ENCODE measurements at places on chromosomes 3 and 15. TPM values are rescaled to one million over a fixed set of nuclear protein-coding genes. Genes with fewer than 3 reads are reported as not detected.

The UPK1B gene
- total RNA-seq: 12.8 TPM

The MTFMT gene
- 23.7 TPM for total RNA-seq

The PPM1L gene
- total RNA-seq: 0.63 TPM

The KIF7 gene
- total RNA-seq: 4.9 TPM

The CELSR3 gene
- total RNA-seq: 4.4 TPM

The CCDC9B gene
- total RNA-seq: 18.3 TPM

The GOLGA6L10 gene
- total RNA-seq: 0.56 TPM

The LMOD3 gene
- not detected for total RNA-seq

The PCOLCE2 gene
- 40.9 TPM for total RNA-seq

The STXBP5L gene
- not detected for total RNA-seq

The EXD1 gene
- not detected for total RNA-seq

The BMF gene
- total RNA-seq: 1.8 TPM

The ISLR gene
- total RNA-seq: 0.41 TPM

The IQCH gene
- 3.0 TPM for total RNA-seq

The SEMA3B gene
- 7.1 TPM for total RNA-seq

The AADACL2 gene
- total RNA-seq: not detected

The ACTC1 gene
- total RNA-seq: 0.52 TPM

The KCNAB1 gene
- total RNA-seq: not detected

Measured in A549 treated with DMSO at 1 μM for 4 hours (cell line).